ENCODE measurements at places on chromosomes 2 and 18.
A peak's percentile ranks its signal among the peaks of the same experiment; 100 is the strongest.

DNA sequence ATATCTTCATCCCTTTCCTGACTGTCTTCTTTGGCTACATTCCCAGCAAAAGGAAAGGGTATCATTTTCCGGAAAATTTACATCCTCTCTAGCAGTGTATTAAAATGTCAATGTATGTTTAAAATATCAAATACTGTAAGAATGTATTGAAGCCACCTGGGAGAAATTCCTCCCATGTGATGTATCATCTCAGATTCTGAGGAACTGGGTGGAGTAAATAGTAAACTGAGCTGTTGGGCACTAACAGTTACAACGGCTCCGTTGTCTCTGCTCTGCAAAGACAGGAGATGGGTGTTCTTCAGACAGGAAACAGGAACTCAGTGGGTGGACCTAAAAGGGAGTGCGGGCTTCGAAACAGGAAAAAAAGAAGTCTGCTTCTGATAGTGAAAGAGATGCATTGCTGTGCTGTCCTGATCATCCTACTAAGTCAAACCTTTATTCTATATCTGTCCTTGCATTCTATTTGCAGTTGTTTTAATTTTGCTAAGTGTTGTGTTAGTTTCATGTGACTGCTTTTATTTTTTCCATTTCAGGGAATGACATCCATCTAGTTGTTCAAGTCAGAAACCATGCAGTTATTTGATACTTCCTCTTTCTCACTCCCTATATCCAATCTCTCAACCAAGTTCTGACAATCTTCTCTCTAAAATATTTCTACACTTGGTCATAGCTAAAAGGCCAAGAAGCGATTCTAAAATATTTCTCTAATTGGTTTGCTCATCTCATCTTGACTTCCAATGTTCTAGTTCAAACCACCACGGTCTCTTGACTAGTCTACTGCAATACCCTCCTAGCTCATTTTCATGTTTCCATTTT is 19.4 kb downstream of the DOK1 start:
- DNase-seq = peak; percentile 35

DNA sequence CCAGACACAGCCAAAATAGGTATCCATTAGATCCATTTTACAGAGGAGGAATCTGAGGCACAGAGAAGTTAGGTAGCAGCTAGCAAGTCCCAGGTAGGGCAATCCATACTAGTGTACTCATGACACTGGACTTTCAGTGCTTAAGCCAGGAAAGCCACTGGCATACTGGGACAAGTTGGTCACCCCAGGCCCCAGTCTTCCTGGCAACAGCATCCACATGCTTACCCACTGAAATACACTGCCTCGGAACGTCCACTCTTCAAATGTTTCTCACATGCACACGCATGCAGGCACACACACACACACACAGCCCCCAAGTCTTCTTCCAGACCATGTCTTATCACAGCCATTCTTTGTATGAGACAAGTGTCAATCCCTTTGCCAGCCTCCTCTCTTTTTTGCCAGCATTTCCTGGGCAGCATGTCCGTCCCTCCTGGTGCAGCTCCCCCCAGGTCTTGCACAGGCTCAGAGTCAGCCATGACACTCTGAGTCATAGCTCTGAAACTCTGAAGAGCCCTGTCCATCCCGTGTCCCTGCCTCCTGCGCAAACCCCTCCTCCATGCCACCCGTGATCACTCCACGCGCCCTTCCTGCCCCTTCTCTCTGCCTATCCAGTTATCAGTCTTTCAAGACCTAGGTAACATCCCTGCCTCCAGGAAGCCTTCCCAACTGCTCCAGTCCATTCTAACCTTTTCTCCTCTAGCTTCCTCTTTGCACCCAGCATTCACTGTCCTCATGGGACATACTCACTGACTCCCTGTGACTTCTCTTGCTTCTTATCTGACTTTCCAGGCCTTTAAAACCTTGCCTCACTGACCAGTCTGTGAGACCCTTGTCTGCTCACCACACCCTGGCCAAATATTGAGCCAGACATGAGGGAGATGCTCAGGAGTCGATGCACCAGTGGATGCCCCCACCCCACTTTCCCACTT is 10.9 kb upstream of the TEX261 start:
- DNase-seq = no peak

GRCh38 chr2:69275490-69275889 is 111.5 kb downstream of the GFPT1 start:
- DNase-seq = no peak

DNA sequence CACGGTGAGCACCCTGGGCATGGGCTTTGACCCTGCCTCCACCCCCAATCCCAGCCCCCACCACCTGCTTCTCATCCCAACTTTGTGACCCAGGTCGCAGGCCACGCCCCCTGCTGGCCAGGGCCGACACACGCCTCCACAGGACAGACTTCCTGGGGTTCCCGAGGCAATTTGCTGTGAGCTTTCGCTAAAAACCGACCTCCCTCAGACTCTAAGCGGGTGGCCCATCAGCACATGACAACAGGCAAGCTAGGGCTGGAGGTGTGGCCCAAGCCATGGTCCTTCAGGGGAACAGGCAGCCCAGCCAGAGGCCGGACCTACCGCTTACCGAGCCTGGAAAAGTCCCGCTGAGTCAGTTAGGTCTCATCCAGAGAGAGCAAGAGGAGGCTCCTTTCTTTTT is 31.9 kb downstream of the C1QL2 start:
- DNase-seq = peak; percentile 46

- DNase-seq = peak; percentile 52
Measured at GRCh38 chr18:69889009-69889408, 58.7 kb downstream of the CD226 start.

DNA sequence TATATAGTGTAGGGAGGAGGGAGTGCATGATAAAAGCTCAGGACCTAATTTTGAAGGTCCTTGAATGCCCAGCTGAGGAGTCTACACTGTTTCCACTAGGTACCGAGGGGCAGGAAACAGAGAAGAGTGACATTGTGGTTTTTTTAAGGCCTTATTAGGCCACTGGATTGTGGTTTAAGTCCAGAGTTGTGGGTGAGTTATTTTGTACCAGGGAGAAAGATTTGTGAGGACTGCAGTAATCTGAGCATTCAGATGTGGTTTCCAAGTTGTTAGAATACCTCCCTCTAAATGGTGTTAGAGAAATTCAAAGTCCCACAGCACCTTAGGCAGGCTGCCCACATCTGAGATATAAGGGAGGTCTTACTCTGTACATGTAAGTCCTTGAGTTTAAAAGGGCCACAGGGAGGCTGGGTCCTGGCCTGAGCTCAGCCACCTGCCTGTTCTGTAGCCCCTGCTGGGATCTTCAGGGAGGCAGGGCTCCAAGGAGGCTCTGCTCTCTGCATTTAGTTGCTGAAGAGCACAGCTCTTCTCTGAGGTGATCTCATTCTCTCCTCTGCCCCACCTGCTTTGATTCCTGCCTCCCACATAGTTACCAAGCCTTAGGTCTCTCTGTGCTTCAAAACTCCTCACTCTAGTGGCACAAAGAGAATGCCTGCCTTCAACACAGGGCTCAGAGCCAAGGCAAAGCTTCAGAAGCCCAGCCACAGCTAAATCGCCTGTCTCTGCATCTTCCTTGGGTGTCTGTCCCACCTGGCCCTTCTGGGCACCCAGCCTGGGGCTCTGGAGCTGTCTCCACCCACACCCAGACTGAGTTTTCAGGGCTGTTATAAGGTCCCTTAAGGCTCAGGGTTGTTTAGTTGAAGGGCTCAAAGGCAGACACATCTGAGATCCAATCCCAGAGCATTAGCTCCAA is 88.1 kb downstream of the VSNL1 start:
- no peak for DNase-seq

GRCh38 chr18:63079114-63079513 is 240.5 kb downstream of the BCL2 start:
- DNase-seq = no peak

- DNase-seq = no peak
Measured at GRCh38 chr18:22829781-22830180, 103.3 kb upstream of the RBBP8 start.

GRCh38 chr2:239876948-239877289 is 148.2 kb downstream of the NDUFA10 start:
- DNase-seq = no peak

DNA sequence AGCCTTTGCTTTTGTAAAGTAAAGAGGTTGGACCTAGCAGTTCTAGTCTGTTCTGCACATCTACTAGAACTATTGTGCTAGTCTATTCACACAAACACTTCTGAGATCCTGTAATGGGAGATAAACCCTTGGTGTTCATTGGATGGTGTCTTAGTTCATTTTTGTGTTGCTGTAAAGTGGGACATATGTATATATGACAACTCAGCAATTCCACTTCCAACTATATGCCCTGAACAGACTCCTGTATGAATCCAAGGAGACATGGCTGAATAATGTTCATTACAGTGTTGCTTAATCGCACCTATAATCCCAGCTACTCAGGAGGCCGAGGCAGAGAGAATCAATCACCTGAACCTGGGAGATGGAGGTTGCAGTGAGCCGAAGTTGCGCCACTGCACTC is 23.3 kb downstream of the HK2 start:
- no peak for DNase-seq

DNA sequence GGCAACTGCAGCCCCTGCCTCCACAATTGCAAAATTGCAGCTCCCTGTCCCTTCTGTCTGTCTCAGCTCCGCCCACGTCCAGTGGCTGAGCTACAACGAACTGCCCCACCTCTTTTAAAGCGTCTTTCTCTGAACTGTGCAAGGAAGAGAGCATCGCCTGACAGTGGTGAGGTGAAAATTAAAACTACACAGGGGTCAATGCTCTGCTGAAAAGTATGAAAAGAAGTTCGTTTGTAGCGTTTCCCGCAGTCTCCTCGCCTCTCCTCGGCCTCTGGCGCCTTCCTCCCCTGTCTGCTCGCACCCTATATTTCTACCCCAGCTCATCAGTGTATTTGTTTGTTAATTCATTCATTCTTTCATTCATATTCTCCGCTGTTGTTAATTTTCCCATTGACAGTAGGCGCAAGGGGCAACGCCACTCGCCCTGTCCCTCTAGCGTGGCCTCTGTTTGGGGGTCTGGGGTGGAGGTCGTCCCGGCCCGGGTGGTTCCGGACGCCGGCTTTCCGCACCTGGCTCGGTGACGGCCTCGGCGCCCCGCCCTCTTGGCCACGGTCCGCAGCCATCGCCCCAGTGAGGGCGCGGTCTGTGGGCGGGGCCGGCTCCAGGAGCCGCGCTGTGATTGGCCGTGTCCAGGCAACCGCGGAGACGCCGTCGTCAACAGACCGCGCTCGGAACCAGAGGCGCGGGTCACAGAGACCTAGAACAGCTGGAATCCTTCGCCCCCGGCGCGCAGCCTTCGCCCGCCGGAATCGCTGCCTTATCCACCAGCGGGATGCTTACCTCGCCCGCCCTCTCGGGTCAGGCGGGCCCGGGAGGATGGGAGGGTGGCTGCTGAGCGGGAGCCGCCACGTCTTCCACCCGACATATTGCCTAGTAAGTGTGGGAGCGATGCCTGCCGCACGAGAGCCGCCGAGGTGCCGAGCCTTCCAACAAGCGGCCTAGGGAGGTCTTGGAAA is at the start of gene VWA3B:
Gene VWA3B, plus strand, starts transcription at position 677 of the 956 bp plus-strand sequence. CDS start 5,926 bp downstream, outside the sequence.
- peak; percentile 57 for DNase-seq

- peak; percentile 66 for DNase-seq
Measured at GRCh38 chr2:98769784-98770183, 38.9 kb upstream of the MGAT4A start.

DNA sequence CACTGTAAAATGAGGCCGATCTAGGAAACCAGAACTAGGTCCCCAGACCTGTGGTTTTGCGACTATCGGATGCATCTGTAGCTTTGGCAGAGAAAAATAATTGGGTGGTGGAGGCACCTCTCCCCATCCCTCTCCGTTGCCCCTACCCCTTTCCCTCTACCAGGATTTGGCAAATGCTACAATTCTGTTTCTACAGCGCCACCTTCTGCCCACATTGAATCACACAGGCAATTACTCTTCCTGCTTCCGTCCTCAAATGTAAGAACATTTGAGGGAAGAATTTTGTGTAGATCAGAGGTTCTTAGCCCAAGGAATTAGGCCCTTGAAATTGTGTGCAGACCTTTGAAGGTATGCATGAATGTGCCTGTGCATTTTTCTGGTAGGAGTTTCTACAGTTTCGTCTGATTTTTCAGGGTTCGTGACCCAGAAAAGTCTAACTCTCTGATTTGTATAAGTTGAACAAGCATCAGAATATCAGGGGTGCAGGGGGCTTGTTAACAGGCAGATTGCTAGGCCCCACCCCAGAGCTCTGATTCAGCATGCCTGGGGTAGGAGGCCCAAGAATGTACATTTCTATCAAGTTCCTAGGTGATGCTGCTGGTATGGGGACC is 11.2 kb downstream of the ATP6V1B1 start:
- peak; percentile 76 for DNase-seq

DNA sequence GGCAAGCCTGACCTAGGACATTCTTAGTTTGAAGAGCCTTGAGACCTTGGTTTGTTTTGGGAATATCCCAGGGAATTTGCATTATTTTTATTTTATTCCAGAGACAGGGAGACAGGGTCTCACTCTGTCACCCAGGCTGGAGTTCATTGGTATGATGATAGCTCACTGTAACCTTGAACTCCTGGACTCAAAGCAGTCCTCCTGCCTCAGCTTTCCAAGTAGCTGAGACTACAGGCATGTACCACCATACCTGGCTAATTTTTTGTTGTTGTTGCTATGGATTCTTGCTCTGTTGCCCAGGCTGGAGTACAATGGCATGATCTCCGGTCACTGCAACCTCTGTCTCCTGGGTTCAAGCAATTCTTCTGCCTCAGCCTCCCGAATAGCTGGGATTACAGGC is 4.8 kb downstream of the MTA3 start:
- DNase-seq = no peak

DNA sequence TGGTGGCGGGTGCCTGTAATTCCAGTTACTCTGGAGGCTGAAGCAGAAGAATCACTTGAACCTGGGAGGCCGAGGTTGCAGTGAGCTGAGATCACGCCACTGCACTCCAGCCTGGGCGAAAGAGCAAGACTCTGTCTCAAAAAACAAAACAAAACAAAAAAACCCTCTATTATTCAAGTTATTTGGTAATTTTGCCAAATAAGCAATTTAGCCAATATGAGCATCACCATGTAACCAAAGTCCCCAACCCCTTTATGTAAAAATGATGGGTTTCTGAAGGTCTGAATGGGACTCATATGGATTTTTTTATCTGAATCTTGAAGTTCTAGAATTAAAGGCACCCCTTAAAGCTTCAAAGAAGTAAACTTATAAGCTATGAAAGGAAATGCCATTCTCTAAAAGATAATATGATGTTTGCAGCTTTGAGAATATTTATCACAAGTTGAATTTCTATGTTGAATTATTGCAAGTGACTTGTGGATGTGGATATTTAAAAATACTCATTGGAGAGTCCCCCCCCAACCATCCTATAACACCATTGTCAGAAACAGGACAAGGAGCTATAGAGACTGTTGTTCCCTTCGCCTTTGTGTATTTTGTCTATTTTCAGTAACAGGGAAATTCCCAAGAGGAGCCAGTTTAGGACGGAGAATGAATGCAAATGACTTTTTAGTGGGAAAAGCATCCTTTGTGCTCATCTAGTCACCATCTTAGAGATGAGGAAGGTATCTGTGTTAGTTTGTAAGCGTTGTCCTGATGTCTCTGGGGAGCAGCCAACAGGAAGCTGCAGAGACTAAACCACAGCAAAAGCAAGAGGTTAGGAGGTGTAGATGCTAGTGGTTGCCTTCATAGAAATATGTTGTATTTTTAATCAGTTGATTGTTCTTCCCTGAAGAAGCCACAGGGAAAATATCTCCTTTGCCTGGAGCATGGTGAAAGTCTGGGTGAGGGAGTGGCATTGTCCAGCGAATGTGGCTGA is 68.3 kb downstream of the TET3 start:
- peak; percentile 12 for DNase-seq

Data from activated CD8-positive, alpha-beta T cell treated with anti-CD3 and anti-CD28 coated beads for 36 hours (primary cell).